Activated CD8-positive, alpha-beta memory T cell treated with anti-CD3 and anti-CD28 coated beads for 1 hour (primary cell): ENCODE measurements at places on chromosomes 4 and X.

GRCh38 chr4:48343551-48343950, 2.2 kb downstream of the SLAIN2 start:
- DNase-seq = no peak

DNA sequence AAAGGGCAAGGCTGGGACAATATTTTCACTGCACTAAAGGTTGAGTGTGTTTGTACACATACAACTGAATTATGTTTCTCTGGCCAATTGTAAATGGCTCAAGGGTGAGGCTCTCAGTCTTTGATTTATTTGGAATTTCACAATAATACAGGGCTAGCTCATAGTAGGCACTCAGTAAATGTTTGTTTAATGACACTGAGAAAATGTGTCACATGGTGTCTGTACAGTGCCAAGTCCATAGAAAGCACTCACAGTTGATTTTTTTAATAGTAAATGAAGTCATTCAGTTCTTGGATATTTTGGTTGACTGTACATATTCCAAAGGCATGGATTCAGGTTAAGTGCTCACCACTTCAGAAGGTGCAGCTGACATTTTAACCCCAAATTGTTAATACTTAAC, 176.4 kb downstream of the IL1RAPL2 start:
- DNase-seq = no peak

GRCh38 chr4:148166132-148166591, 276.1 kb downstream of the NR3C2 start:
- no peak for DNase-seq

- no peak for DNase-seq
These were observed 272.5 kb downstream of the ARHGAP10 start for GRCh38 chr4:148004228-148004857.

DNA sequence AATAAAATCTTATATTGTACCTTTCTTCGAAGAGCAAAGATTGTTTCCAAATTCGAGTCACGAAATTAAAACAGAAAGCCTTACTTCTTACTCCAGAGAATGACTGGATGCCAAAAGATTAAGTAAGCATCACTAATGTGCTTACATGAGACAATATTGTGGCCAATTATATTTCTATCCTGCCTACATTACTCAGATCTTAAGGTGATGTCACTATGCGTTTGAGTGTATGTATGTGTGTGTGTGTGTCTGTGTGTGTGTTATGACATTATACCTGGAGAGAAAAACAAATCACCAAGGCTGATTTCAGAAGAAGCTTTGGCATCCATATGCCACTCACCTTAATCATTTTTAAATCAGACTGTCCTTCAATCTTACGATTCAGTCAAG, 556.3 kb downstream of the PPARGC1A start:
- no peak for DNase-seq

GRCh38 chrX:148647651-148648050, 147.2 kb downstream of the AFF2 start:
- DNase-seq = no peak

DNA sequence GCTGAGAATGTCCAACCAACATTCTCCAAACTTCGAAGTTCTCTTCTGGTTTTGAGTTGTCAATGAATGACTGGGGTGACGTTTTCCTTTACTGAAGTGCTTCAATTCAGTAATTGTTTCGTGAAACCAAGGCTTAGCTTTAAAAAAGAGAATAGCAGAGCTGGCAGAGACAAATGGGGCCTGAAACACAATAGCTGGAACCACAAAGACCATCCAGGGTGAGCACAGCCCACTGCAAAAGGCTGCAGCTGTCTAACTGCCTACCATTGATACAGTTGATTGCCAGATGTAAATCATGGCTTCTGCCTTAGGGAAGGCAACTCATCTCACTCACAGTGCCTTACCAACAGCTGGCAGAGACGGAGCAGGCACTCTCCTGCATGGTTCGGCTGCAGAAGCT, 78.7 kb upstream of the ZNF518B start:
- no peak for DNase-seq

DNA sequence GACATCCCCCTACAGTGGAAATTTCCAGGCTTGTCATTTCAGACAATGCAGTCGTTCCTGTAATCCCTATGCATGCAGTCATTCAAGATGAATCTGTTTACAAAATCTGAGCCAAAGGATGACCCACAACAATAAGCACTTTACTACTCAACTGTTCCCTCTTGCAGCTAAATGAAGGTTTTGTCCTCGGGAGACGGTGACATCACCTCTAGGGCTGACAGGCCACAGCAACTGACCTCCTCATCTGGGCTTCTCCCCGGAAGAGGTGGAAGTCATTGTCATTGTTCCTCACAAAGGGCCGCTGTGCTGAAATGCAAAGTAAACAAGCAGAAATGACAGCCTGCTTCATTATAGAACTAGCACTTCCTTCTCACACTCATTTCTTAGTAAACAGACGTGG, 29.2 kb downstream of the CLRN2 start:
- no peak for DNase-seq

DNA sequence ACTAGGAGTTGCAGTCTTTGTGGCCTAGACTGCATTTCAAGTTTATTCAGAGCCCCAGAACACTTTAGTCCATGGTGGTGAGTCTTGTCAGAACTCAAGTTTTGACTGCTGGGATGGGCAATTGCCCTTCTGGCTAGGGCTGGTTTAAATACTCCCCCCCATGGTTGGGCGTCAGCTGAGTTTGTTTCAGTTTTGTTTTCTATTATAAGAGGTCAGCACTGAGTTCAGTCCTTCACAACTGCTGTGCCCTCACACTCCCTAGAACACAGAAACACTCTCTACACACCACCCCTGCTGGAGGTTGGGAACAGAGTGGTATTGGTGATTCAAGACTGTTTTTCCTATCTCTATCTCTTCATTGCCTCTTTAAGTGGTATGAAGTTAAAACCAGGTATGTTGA, 217.0 kb downstream of the GUCY2F start:
- DNase-seq = no peak

DNA sequence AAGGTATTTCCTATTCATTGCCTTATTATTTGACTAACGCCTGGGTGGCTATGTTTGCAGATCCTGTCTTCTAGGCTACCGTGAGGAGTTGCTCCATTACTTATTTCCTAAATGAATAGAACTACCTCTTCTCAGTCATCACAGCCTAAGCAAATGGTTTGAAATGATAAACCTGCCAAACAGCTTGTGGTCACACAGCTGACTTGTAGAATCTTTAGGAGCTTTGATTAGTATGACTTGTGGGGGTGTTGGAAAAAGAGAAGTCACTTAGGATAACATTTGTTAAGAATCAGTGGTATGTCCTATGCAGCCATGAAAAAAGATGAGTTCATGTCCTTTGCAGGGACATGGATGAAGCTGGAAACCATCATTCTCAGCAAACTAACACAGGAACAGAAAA, 169.3 kb downstream of the PPARGC1A start:
- no peak for DNase-seq

DNA sequence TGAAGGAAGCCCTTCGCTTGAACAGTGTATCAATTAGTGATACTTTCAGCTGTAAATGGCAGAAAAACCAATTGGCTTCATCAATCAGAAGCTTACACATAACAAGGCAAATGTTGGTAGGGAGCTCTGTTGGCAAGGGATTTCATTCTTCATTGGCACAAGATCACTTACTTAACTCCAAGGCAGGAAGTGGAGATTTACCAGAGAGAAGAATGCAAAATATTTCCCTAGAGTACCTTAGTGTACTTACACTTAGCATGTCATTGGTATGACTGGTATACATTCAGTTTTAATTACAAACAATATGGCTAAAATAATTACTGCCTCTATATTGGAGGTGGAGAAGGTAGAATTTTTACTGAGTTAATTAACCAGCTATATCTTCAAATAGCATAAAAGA, 545.0 kb downstream of the GABRG1 start:
- no peak for DNase-seq
